NCI-H2107 (cell line): ENCODE measurements at places on chromosomes 11 and 22.

- no peak for DNase-seq
Measured at GRCh38 chr11:71286701-71287643, 34.6 kb upstream of the SHANK2 start.

GRCh38 chr22:24703101-24703500 is 71.4 kb downstream of the PIWIL3 start:
- no peak for DNase-seq

- no peak for DNase-seq
Measured at GRCh38 chr11:118820412-118821357, 29.7 kb upstream of the DDX6 start.

- DNase-seq: no peak
Measured at GRCh38 chr22:31829505-31829904, 75.7 kb downstream of the DEPDC5 start.

DNA sequence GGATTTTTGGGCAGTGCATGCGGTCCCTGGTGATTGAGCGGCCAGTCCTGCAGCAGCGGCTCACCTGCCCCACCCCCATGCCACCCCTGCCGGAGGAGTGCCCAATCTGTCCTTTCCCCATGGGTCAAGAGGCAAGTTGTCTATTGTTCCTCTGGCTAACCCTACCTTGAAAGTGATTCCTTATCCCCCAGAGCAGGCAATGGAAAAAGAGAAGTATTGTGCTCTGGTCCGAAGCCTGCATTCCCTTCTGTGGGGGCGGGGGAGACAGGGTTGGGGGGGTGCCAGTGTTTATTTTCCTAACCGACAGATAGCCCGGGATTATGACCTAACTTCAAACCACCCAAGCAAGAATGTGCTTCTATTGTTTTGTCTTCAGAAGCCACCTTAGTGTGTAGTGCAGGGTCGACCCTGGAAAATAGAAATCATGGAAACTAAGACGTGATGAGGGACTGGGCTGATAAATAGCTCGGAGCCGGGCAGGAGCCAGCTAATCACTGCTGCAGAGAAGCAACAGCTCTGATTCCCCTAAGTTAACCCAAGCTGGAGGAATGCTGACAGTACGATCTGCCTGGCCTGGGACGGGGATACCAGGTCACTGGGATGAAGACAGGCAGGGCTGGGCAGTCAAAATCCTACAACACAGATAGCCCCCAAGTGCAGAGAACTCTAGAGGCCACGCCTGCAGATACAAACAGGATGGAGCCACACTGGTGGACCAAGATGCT is 38.7 kb upstream of the ATXN10 start:
- no peak for DNase-seq

- DNase-seq: no peak
Measured at GRCh38 chr11:35133656-35134055, 5.3 kb upstream of the CD44 start.

DNA sequence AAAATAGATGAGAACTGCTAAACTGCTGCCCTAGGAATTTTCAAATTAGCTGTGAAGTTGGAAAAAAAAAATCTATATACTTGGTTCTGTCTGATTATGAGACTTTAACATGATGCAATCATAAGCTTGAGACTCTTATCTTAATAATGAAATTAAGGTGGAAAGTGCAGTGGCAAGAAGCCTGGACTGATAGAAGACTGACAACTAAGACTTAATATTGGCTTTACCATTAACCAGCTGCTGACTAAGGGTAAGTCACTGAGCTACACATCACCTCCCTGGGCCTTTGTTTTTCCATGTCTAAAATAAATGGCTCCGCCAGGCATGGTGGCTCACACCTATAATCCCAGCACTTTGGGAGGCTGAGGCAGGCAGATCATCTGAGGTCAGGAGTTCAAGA is 56.9 kb downstream of the SLC35F2 start:
- no peak for DNase-seq

DNA sequence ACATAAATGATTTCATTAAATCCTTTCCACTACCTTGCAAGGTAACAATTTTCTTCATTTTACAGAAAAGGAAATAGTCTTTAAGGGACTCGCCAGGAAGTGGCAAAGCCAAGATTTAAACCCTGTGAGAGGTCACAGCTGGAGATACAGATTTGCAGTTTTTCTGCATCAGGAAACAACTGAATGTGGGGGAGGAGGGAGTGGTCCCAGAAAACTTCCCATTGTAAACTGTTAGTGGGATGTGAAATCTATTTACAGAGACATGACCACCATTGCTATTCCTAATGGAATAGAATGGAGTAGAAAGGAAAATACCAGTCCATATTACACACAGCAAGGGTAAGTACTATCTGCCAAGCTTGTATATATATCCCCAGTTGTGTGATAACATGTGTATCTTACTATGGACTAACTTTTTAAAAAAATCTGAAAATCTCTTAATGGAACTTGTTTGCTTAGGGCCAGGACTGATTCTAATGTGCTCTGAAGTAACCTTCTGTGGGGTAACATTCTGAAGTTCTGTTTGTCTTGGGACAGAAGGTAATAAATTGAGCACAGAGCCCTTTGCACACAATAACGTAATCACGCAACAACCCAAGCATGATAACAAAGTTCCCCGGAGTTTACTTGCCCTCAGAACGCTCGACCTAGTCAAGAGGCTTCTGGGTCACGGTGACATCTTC is 10.9 kb upstream of the TSKU start:
- DNase-seq: no peak

DNA sequence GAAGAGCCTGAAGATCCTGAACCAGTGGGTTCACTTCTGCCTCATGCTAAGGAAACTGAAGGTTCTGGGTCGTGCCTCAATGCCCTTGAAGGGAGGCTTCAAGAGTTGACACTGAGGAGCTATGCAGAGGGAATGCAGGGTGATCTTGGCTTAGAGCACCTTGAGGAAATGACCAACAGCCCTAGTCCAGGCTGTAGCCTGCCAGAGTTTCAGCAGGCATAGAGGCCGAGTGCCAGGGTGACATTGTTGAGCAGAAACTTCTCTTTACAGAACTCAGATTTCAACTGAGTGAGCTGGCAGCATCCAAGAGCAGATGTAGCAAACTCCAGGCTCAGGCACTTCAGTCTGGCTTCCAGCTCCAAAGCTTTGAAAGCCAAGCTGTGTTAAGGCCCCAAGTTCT is 23.1 kb upstream of the CAPRIN1 start:
- no peak for DNase-seq

DNA sequence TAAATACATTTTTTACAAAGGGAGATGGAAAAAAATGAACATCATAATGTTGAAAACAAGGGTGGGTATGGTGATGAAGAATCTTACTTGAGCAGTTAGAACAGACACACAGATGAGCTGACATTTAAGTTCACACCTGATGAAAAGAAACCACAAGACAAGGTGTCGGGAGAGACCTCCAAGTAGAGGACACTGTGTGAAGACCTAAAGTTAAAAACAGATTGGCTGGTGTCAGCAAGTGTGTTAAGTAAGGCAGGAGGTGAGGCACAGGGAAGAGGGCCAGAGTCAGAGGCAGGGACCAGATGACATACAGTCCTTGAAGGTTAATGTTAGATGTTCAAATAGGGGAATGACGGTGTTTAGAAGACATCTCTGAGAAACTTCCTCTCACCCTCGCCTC is 236.8 kb downstream of the FAT3 start:
- no peak for DNase-seq

GRCh38 chr22:42468841-42469240 is 36.6 kb upstream of the NFAM1 start:
- no peak for DNase-seq
